ENCODE measurements at places on chromosomes 5 and 9. TPM values are rescaled to one million over a fixed set of nuclear protein-coding genes. Genes with fewer than 3 reads are reported as not detected.

Gene CSF1R
- 0.36 TPM for total RNA-seq

Gene TAF1L
- total RNA-seq: not detected

Gene SLC45A2
- 0.20 TPM for total RNA-seq

Gene ZFP2
- total RNA-seq: 1.1 TPM

Gene FOXI1
- total RNA-seq: not detected

Gene GLDC
- 0.21 TPM for total RNA-seq

Gene CCNB1
- total RNA-seq: 2.1 TPM

Gene DAB2IP
- 0.22 TPM for total RNA-seq

Gene SPINK9
- total RNA-seq: not detected

Gene SLC28A3
- total RNA-seq: not detected
